ENCODE measurements at places on chromosomes 6 and 20.

GRCh38 chr20:50681359-50682064, 9.8 kb downstream of the RIPOR3 start:
- DNase-seq, result no peak

- no peak for DNase-seq
Observed at GRCh38 chr20:62146019-62146755, 2.6 kb downstream of the SS18L1 start.

DNA sequence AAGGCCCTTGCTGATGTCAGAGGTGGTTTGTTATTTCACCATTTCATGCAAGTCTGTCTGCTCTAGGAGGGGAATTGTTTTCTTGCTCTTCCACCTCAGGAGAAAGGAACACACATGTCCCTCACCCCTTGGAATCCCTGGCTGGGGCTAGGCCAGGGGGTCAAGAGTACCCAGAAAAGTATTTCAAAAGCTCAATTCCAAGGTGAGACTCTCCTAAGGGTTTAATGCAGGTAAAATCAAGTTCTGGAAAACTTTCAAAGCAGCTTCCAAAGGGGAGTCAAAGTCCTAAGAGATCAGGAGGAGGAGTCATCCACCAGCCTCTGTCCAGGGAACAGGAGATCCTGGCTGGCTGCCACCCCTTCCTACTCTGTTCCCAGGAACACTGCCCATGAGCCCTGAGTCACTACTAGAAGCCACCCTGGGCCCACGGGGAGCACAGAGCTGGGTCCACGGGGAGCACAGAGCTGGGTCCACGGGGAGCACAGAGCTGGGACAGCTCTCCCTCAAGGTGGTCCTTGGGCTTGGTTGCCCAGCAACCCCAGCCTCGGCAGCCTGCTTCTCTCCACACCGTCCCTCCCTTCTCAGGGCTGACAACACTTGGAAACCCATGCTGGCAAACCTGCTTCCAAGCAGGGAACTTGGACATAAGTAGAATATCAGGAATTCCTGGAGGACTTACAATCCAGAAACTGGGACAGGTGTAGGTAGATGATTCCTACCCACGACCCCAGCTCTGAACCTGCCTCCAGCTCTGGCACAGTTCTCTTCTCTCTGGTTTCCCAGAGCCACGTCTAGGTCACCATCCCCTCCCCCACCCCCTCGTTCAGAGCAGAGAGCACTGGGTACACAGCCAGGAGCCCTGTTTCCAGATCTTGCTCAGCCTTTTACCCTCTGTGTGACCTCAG, 35.3 kb upstream of the CDKN1A start:
- no peak for DNase-seq

DNA sequence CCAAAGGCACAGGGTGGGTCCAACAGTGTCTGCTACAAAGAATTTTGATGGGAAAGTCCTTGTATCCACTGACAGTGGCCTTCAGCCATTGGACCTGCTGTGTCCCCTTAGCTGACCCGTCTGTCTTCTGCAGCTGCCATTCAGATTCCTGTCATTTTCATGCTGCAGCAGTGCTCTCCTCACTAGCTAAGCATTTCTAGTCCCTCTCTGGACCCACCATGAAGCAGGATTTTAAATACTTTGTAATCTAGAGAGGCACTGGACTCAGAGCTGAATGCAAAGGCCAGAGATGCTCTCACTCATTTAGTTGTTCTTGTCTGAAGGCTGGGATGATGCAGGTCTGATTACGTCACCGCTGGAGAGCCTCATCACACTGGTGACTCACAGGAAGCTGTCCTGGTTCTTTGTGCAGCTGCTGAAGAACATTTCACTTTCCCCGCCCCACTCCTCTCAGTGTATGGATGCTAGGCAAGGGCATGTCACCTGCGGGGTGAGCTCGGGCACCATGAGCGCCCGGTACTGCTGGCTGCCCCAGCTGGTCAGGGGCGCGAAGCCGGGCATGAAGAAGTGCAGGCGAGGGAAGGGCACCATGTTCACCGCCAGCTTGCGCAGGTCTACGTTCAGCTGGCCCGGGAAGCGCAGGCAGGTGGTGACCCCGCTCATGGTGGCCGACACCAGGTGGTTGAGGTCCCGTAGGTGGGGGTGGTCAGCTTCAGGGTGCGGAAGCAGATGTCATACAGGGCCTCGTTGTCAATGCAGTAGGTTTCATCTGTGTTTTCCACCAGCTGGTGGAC, 19.4 kb upstream of the TUBB2A start:
- no peak for DNase-seq

- no peak for DNase-seq
Observed at GRCh38 chr6:33407132-33407718, 3.6 kb upstream of the PHF1 start.

DNA sequence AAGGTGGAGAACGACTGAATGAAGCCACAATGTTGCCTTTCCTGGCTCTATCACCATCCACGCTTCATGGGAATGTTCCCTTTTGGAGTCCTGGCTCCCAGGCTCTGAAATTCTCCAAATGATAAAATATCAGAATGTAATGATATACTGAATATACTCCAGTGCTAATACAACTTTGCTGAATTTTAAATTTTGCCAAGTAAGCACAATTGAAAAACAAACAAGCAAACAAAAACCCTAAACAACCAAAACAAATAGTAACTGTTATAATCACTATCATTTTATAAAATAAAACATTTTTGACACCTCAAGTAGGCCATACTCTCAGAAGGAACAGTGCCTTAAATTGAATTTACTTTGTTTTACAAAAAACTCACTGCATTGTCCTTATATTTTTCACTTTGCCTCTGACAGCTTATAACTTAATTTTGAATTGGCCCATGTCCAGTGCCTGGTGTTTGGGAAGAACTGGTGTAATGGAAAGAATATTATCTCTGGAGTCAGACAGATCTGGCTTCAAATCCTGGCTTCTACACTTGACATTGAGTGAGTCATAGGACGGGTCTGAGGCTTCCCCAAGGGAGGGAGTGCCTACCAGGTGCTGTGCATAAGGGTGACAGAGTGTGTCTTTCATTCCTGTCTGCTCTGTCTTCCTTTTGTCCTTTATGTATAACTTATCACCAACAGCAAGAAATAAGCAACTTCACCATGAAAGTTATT, 698.3 kb downstream of the EPM2A start:
- DNase-seq, result no peak

- no peak for DNase-seq
Observed at GRCh38 chr6:136439514-136440190, 110.6 kb downstream of the MAP7 start.

- no peak for DNase-seq
Observed at GRCh38 chr6:126803769-126804168, 314.7 kb upstream of the RSPO3 start.

GRCh38 chr20:51950926-51951325, 148.6 kb upstream of the SALL4 start:
- no peak for DNase-seq

- DNase-seq, result no peak
Observed at GRCh38 chr20:14888134-14888533, 550.7 kb upstream of the FLRT3 start.

- peak; percentile 37 for DNase-seq
Observed at GRCh38 chr6:131807644-131808459, at the start of gene ENPP1. Gene ENPP1, plus strand, starts transcription at chr6:131808020. Its CDS starts 16 bp downstream, at chr6:131808036.

- no peak for DNase-seq
Observed at GRCh38 chr6:45072016-45072415, 256.1 kb upstream of the RUNX2 start.

- DNase-seq, result no peak
Observed at GRCh38 chr6:143200167-143200770, 139.6 kb downstream of the AIG1 start.

- DNase-seq, result no peak
Observed at GRCh38 chr20:45470937-45471336, 1.4 kb downstream of the WFDC2 start.

DNA sequence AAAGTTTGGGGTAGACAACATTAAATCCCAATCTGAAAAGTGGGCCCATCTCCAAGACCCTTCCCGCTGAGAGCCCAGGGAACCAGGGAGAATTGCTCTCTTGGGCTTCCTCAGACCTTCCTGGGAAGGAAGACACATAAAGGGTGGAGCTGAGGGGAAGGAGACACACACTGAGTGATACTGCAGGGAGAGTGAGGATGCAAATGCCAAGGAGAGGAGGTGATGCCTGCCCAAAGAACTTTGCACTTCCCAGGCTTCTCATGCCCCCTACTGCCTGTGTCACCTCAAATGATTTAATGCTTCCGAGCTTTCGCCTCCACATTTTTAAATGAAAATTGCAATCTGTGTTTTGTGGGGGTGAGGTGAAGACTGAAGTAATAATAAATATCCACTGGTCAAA, 7.5 kb upstream of the BTN2A1 start:
- DNase-seq, result no peak

DNA sequence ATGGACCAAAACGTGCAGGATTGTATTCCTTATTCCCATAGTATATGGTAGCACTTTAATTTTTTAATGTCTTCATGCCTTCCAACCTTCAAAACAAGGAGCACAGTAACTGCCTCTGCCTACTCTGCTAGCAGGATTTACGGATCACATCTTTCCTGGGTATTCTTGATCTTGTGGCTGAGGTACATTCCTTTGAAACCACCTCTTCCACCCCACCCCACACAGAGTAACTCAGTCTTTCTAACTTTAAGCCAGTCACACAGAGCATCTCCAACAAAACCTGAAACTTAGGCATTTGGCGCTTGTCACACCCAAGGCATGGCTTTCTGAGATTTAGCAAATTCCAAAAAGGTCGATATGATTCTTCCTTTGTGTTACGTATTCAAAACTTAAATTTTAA, 2.3 kb upstream of the ID4 start:
- DNase-seq, result no peak

Measured in DMS153 (cell line).